ENCODE measurements at places on chromosomes 3 and 15.

DNA sequence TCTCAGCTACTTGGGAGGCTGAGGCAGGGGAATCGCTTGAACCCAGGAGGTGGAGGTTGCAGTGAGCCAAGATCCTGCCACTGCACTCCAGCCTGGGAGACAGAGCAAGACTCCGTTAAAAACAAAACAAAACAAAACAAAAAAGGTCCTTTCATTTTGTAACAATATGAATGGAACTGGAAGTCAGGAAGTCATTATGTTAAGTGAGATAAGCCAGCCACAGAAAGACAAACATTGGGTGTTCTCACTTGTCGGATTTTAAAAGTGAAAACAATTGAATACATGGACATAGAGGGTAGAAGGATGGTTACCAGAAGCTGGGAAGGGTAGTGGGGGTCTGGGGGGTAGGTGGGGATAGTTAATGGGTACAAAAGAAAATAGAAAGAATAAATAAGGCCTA, 12.5 kb upstream of the B3GALNT1 start:
- DNase-seq = no peak

DNA sequence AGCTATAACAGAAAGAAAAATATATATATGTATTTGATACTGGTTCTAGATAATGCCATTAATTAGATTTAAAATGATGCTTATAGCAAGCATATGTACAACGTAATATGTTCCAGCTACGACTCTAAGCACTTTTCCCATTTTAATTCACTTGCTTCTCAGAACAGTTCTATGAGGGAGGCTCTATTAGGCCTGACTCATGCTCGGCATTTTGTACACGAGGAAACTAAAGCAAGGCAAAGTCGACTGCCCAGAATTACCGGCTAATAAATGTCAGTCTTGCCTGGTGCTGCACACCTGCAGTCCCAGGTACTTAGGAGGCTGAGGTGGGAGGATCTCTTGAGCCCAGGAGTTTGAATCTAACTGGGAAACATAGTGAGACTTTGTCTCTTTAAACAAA, 106.0 kb downstream of the PTPRG start:
- no peak for DNase-seq

DNA sequence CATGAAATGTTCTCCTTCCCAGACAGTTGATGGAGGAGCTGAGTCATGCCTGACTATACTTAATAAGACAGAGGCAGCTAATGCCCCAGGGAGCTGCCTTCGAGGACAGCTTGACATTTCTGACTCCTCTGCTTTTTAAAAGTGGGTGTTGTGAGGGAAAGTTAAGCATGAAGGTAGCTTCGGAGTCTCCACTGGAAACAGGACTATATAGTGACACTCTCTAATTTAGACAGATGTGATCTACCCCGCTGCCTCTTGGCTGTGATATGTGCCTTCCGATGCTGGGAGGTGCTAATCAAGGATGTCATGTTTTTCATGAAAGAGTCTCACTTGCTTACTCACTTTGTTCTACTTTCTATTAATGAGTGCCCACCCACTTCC, 72.7 kb downstream of the IL1RAP start:
- no peak for DNase-seq

- no peak for DNase-seq
Measured at GRCh38 chr3:29926378-29926777, 645.5 kb downstream of the RBMS3 start.

GRCh38 chr15:59223736-59224135, 17.1 kb downstream of the LDHAL6B start:
- DNase-seq = no peak

All from stimulated activated CD8-positive, alpha-beta memory T cell treated with anti-CD3 and anti-CD28 coated beads, Interleukin-2, amount 100 ng/mL, for 1 hour (primary cell).